ENCODE measurements at places on chromosomes 5 and 9. TPM values are rescaled to one million over a fixed set of nuclear protein-coding genes. Genes with fewer than 3 reads are reported as not detected.

SPINK7 gene
- not detected for total RNA-seq

ZMAT2 gene
- total RNA-seq: 42.4 TPM

PCDHA1 gene
- total RNA-seq: not detected

AIF1L gene
- 58.4 TPM for total RNA-seq

BTNL3 gene
- not detected for total RNA-seq

ACOT12 gene
- not detected for total RNA-seq

SPATA6L gene
- total RNA-seq: 2.5 TPM

PCDHGA3 gene
- 2.6 TPM for total RNA-seq

DNA sequence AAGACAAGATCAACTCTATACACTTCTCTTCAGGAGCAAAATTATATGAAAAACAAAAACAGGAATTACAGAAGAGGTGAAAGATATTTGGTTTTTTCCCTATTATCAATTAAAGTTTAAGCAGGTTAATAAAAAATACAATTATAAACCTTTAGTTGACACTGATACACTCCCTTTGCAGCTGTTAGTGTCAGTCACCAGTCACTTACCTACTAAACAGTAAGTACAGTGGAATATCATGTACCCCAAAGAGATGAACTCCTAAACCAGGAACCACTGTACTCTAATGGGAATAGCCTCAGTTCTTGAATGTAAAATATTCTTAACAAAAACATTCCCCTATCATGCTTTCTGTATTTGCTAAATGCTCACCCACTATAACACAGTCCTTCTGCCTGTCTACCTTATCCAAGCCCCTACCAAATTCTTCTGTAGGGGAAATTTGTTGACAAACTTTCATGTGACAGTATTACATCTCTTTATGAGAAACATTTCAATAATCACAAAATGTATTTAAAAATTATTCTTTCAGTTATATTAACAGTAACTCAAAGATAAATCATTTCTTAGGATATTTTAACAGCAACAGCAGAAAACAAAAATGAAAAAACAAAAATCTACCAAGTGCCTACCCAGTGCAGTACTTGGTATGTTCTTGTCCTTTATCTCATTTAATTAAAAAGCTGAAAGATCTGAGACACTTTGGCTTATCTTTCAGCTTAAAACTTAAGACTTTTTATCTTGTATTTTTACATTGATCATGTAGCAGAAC is 212.8 kb downstream of the MLLT3 start:
- no peak for DNase-seq

DNA sequence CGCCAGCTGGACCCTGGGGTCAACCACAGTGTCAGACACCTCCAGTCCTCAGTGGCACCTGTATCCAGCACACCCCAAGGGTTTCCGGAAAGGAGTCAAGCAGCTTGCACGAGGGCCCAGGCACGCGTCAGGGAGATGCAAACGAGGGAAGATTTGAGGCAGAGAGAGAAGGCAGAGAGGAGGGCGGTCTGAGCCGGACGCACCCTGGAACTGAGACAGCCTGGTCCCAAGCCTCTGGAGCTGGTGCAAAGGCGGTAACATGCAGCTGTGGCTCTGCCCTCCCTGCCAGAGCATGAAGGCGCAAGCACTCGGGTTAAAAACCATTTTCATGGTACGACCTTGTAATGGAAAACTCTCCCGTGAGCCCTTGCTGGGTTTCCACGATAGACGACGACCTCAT is 32.2 kb downstream of the SLC6A18 start:
- no peak for DNase-seq

GRCh38 chr9:119074017-119074416 is 295.2 kb downstream of the BRINP1 start:
- DNase-seq: no peak

- DNase-seq: no peak
Observed at GRCh38 chr5:124461157-124461556, 285.3 kb downstream of the ZNF608 start.

DNA sequence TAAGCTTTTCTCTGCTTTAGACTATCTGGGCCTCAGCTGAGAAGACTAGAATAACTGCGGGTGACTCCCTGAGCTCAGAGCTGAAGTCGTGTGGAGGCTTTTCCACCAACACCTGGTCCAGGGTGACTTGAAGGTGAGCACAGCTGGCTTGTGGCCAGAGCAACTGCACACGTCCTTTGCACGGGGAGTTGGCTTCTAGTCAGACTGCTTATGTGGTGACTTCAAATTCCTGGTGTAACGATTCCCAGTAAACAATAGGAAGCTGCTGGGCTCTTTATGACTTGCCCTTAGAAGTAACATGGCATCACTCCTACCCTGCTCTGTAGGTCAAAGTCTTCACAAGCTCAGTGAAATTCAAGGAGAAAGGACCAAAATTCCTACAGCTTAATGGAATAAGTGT is 800.6 kb upstream of the CDH6 start:
- DNase-seq: no peak

DNA sequence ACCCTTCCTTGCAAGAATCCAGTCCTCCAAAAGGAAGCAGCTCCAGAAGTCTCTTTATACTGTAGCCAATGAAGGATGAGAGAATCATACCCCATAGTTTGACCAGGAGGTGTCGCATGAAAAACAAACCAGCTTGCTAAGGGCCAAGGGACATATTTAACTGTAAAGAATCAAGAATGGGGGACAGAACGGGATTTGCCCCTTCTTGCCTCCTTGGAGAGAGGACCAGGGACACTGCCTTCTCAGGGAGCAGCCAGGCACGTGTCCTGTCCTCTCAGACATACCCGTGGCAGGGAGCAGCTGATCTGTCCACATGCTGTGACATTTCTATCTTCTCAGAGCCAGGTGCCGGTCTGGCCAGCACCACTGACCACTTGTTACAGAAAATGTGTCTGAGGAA is 11.7 kb downstream of the PRUNE2 start:
- DNase-seq: no peak

GRCh38 chr9:136021872-136022681 is 60.9 kb upstream of the UBAC1 start:
- no peak for DNase-seq

DNA sequence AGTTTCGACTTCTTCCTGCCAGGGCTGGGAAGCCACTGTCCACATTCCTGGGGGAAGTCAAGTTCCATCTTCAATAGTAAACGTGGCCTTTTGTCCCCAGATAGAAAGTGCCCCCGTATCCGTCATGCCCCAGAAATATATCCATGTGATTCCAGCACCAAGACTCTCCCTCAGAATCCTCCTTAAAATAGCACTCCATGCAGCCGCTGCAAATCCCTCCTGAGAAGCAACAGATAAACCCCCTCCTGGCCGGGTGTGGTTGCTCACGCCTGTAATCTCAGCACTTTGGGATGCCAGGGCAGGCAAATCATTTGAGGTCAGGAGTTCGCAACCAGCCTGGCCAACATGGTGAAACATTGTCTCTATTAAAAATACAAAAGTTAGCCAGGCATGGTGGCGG is 126.1 kb downstream of the OLFM1 start:
- DNase-seq: no peak

DNA sequence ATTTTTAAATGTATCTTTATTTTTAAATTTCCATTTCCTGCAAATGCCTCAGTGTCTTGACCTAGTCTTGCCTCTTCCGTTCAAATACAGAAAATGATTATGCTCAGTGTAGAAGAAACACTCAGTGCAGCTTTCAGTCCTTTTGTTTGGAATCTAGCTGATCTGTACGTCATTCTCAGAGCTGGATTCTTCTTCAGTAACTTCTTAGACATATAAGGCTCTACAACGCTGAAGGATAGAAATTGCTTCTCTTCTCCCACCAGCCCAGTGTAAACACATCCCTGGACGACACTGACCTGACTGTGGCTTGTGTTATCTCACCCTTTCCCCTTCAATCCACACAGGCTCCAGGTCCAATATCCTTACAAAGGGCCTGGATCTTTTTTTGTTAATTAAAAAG is 3.2 kb upstream of the ALDH1B1 start:
- DNase-seq: no peak

- DNase-seq: no peak
Observed at GRCh38 chr9:122446819-122447484, 30.8 kb downstream of the OR1J1 start.

GRCh38 chr9:6575324-6576034 is 70.0 kb downstream of the GLDC start:
- no peak for DNase-seq

GRCh38 chr5:150208187-150209098 is 18.6 kb downstream of the SLC6A7 start:
- DNase-seq: no peak

DNA sequence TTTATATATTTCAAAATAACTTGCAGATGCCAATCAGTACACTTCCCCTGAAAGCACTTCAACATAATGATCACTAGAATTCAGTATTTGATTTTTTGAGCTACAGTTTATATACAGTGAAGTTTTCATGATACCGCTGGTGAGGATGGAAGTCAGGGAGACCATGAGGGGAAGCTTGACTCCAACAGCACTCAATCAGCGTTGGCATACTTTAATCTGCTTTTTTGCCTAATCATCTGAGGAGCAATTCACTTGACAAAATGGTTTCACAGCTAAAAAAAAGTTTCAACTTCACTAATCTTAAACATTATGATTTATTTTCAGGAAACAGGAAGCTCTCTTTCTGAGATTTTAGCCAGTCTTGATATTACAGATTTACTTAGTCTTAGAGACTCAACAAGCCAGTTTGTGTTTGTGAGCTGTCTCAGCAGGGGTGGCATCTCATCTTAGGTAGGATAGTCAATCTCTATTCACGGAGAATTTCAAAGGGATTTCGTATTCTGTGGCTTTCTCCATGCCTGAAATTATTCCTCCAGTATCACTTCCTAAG is 111.4 kb upstream of the ARRDC3 start:
- DNase-seq: no peak

DNA sequence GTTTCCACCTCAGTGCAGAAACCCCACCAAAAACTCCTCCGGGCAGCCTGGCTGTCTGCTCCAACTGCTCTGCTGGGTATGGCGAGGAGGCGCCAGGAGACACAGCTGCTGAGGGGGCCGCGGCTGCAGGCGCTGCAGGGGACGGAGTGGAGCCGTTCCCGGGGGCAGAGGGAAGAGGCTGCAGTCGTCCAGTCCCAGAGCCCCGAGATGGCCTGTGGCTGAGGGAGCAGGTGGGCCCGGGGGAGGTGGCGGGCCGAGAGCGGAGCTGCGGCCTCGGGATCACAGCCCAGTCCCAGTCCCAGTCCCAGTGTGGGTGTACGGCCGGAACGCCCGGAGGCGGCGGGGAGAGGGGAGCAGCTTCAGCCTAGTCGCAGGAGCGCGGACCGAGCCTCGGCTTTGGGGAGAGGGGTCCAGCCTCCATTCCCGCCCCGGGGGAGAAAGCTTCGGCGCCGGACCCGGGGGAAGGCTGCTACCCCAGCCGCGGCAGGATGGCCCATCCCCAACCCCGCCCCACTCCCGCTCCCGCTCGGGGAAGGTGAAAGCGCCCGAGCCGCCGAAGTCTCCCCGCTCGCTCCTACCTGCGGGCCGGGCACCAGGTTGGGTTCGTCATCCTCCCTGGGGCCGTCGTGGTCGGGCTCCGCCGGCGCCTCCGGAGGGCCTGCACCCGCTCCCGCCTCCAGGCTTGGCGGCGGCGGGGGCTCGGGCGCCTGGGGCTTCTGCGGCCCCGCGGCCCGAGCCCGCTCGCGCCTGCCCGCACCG is 513 bp downstream of the FAM193B start:
- no peak for DNase-seq

GRCh38 chr5:126531543-126532120 is 63.4 kb downstream of the ALDH7A1 start:
- no peak for DNase-seq

GRCh38 chr5:175386526-175386925 is 57.5 kb downstream of the DRD1 start:
- DNase-seq: no peak

GRCh38 chr5:176719113-176719739 is 71.9 kb downstream of the TSPAN17 start:
- DNase-seq: no peak

DNA sequence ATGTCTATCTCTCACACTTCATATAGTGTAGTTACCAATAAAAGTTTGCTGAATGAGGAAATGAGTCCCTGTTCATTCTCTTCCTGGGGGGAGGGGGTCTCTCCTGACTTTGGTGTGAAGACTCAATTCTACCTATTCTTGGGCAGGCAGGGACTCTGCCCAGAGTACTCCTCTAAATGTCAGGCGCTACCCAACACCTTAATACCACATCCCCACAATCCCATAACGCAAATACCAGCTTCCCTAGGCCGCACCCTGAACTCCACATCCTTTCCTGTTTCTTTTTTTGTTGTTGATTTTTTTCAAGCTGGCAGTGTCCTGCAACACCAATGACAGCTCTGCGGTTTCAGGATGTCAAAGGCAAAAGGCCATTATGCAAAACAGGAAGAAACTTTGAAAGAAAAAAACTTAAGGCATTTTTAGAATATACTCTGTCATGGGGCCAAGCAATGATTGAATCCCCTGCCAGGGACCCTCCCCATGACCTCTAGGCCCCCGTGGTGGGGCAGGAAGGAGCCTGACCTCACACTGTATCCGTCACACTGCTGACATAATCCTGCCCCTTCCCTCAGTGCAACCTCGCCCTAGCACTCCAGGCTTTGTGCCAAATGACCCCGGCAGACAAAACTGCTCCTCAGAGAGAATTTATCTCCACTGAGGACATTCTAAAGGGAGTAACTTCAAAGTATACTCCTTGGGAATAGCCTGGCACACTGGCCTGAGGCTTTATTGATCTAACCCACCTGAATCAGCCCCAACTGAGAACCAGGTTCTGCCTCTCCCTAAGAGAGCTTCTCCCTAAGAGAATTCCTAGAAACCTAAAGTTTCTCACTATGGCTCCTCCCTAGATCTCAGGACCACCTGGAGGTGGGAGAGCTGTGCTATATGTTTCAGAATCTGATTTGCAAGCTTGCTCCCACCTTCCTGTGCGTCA is 8.0 kb downstream of the B4GALT1 start:
- no peak for DNase-seq

DNA sequence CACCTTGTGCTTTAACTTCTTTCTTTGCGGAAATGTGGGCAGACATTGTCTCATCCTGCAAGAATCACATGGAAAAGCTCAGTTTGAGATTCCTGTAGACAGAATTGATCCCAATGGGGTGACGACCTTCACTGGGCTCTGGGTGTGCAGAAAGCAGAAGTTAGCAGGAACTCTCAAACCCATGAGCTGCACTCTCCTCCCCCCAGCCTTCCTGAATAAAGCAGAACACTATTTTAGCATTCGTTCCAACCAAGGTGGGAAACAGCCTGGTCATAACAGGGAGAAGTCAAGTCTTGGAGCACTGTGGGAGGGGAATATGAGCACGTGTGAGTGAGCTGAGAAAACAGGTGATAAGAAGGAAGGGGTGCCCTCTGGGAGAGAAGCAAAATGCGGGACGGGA is 87.4 kb upstream of the FER start:
- no peak for DNase-seq

GRCh38 chr5:130065617-130066016 is 161.4 kb downstream of the CHSY3 start:
- no peak for DNase-seq

GRCh38 chr9:77926371-77926878 is 105.2 kb downstream of the GNAQ start:
- DNase-seq: peak; percentile 42

DNA sequence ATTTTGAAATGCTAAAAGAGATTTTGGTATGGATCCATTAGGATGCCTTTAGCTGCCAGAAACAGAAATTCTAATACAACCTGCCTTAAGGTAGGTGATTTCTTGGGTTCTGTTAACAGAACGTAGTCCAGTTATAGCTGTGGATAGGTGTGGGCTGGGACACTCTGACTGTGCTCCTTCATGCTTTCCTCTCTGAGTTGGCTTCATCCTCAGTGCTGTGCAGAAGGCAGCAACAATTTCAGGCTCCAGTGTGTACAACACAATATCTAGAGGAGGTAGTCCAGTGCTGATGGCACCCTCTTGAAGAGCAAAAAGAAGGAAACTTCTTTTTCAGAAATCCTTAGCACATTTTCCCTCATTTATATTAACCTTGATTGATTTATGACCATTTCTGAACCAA is 34.4 kb downstream of the NNT start:
- no peak for DNase-seq
